ENCODE measurements at places on chromosomes 7 and 10.

- H3K27me3 ChIP-seq: no peaks in the 10 kb centered on the region
- DNase-seq: peak; percentile 43
- peaks cover 5% of the 10 kb centered on the region for H3K36me3 ChIP-seq
- H3K27ac ChIP-seq: peak within 1 kb of the TSS; percentile 2
- peak within 1 kb of the TSS; percentile 80 for H3K4me3 ChIP-seq
- H3K4me1 ChIP-seq: peaks cover 14% of the 10 kb centered on the region
Measured at GRCh38 chr7:140403878-140404564, at the start of gene RAB19. TSS of gene RAB19 (plus strand) at chr7:140404058. CDS start at chr7:140407647, 3,589 bp downstream.

- no peak overlapping the region for H3K27ac ChIP-seq
- no peaks in the 10 kb centered on the region for H3K36me3 ChIP-seq
- H3K4me1 ChIP-seq: peaks cover 9% of the 10 kb centered on the region
- no peaks in the 10 kb centered on the region for H3K27me3 ChIP-seq
- DNase-seq: no peak
Measured at GRCh38 chr7:91307467-91307866, 43.2 kb downstream of the FZD1 start.

- no peak for DNase-seq
- no peak overlapping the region for H3K4me3 ChIP-seq
- peaks cover 93% of the 10 kb centered on the region for H3K27me3 ChIP-seq
- H3K4me1 ChIP-seq: peaks cover 4% of the 10 kb centered on the region
- no peak overlapping the region for H3K27ac ChIP-seq
- no peaks in the 10 kb centered on the region for H3K36me3 ChIP-seq
Measured at GRCh38 chr10:47301833-47302232, 1.8 kb downstream of the GDF10 start.

DNA sequence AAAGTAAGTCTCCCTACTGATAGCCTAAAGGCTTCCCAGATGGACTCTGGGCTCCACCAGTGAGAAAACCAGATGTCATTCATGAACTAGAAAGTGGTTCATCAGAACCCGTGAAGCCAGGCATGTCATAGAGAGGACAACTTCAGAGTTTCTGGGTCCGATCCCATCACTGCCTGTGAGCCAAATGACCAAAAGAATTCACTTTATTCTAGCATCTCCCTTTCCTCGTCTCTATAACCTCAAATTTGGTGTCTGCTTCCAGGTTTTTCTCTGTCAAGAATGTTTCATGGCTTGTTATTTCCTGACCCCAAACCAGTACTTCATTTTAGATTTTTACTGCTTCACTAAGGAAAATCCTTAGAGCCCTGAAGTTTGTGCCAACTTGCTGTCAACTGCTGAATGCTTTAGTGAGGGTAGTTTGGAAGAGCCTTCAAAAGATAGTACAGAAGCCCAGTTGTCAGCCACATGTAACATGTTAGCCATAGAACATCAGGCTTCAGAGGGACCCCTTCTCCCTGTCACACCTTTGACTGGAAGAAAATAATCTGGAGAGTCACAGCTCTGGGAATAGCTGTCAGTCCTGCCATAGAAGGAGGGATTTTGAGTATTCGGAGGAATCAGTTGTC lies 34.0 kb downstream of the ITGB8 start:
- H3K27me3 ChIP-seq: no peaks in the 10 kb centered on the region
- no peak for DNase-seq
- H3K4me3 ChIP-seq: no peak overlapping the region
- H3K27ac ChIP-seq: peak overlapping the region; percentile 37
- peaks cover 2% of the 10 kb centered on the region for H3K4me1 ChIP-seq
- H3K36me3 ChIP-seq: peaks cover 39% of the 10 kb centered on the region

- H3K27ac ChIP-seq: peak overlapping the region; percentile 36
- no peak overlapping the region for H3K4me3 ChIP-seq
- H3K4me1 ChIP-seq: peaks cover 40% of the 10 kb centered on the region
- no peaks in the 10 kb centered on the region for H3K36me3 ChIP-seq
- DNase-seq: no peak
- H3K27me3 ChIP-seq: no peaks in the 10 kb centered on the region
Measured at GRCh38 chr7:20577441-20578071, 37.9 kb upstream of the ABCB5 start.

DNA sequence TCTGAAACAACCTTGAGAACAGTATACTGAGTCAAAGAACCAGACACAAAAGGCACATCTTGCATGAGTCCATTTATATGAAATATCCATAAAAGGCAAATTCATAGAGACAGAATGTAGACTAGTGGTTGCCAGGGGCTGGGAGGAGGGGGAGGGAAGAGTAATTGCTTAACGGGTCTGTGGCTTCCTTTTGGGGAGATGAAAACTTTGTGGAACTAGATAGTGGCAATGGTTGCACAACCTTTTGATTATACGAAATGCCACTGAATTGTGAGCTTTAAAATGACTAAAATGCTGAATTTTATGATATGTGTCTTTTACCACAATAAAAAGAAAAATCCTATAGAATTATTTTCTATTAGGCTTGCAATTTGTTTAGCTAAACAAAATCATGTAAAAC lies 16.8 kb downstream of the ADRB1 start:
- peaks cover 21% of the 10 kb centered on the region for H3K4me1 ChIP-seq
- H3K36me3 ChIP-seq: no peaks in the 10 kb centered on the region
- no peak overlapping the region for H3K4me3 ChIP-seq

- H3K4me1 ChIP-seq: peaks cover 18% of the 10 kb centered on the region
- no peak for DNase-seq
- H3K36me3 ChIP-seq: peaks cover 19% of the 10 kb centered on the region
- H3K27ac ChIP-seq: no peak overlapping the region
Measured at GRCh38 chr10:24862589-24862988, 89.8 kb downstream of the PRTFDC1 start.

GRCh38 chr7:132509643-132510042 lies 66.6 kb downstream of the PLXNA4 start:
- peaks cover 45% of the 10 kb centered on the region for H3K27me3 ChIP-seq
- H3K27ac ChIP-seq: no peak overlapping the region
- DNase-seq: no peak
- no peak overlapping the region for H3K4me3 ChIP-seq
- H3K36me3 ChIP-seq: no peaks in the 10 kb centered on the region

- H3K4me3 ChIP-seq: no peak overlapping the region
- no peaks in the 10 kb centered on the region for H3K36me3 ChIP-seq
- no peak overlapping the region for H3K27ac ChIP-seq
- DNase-seq: no peak
- peaks cover 15% of the 10 kb centered on the region for H3K27me3 ChIP-seq
- H3K4me1 ChIP-seq: peaks cover 1% of the 10 kb centered on the region
Measured at GRCh38 chr7:95529701-95530100, 44.0 kb downstream of the ASB4 start.

Measured in mesothelial cell of epicardium (in vitro differentiated cells).